Endothelial cell (in vitro differentiated cells): ENCODE measurements at places on chromosomes 3 and 15. TPM values are rescaled to one million over a fixed set of nuclear protein-coding genes. Genes with fewer than 3 reads are reported as not detected.

GRCh38 chr3:194466761-194467356, 19.9 kb downstream of the ATP13A3 start:
- H3K36me3 ChIP-seq, result no peaks in the 10 kb centered on the region
- no peaks in the 10 kb centered on the region for H3K27me3 ChIP-seq
- H3K4me1 ChIP-seq, result no peaks in the 10 kb centered on the region
- no peak overlapping the region for H3K27ac ChIP-seq
- H3K4me3 ChIP-seq, result no peak overlapping the region

GRCh38 chr3:141373768-141374526, 5.6 kb downstream of the ZBTB38 start:
- H3K27me3 ChIP-seq, result peaks cover 7% of the 10 kb centered on the region
- no peak overlapping the region for H3K27ac ChIP-seq
- peaks cover 11% of the 10 kb centered on the region for H3K4me1 ChIP-seq
- DNase-seq, result no peak
- peaks cover 4% of the 10 kb centered on the region for H3K36me3 ChIP-seq
- H3K4me3 ChIP-seq, result no peak overlapping the region

DNA sequence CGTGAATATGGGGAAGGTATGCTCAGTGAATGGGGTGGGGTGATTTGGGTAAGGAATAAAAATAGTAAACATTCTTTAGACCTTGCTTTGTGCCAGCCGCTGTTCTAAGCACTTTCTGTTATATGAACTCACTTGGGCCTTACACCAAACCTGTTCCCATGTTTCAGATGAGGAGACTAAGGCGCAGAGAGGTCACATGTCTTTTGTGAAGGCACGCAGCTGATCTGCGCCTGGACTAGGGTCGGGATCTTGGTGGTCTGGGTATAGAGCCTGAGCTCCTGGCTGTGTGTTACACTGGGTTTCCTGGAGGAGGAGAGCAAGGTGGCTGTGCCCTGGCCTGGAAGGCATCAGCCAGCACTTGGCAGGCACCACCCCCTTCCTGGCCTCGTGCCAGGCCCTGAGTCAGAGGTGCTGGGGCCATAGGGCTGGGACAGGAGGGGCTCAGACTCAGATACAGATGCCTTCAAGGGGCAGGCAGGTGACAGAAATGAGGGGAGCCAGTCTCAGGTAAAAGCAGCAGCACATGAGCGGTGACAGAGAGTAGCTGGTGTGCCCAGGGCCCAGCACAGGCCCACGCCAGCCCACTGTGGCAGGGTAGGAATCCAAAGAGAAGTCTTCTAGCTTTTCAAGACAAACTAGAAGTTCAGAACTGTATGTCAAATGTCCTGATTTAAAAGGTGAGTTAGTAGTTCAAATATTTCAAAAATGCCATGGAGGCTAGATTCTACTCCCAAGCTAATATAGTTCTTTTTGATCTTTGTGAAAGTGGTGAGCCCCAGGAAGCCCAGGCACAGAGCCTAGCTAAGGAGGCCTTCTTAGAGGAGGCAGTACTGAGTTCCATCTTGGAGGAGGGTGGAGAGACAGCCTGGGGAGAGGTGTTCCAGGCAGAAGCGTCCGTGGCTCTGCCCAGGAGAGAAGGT, 83.1 kb downstream of the DNAJB8 start:
- peaks cover 10% of the 10 kb centered on the region for H3K27me3 ChIP-seq
- no peak overlapping the region for H3K4me3 ChIP-seq
- H3K36me3 ChIP-seq, result no peaks in the 10 kb centered on the region

- H3K27ac ChIP-seq, result no peak overlapping the region
- no peak overlapping the region for H3K4me3 ChIP-seq
- peaks cover 4% of the 10 kb centered on the region for H3K27me3 ChIP-seq
- H3K4me1 ChIP-seq, result no peaks in the 10 kb centered on the region
Measured at GRCh38 chr15:37951999-37952398, 17.6 kb downstream of the TMCO5A start.

GRCh38 chr3:174408310-174408709, 450.8 kb upstream of the NAALADL2 start:
- no peak for DNase-seq
- peaks cover 3% of the 10 kb centered on the region for H3K4me1 ChIP-seq
- no peak overlapping the region for H3K4me3 ChIP-seq
- no peaks in the 10 kb centered on the region for H3K36me3 ChIP-seq
- H3K27ac ChIP-seq, result no peak overlapping the region

DNA sequence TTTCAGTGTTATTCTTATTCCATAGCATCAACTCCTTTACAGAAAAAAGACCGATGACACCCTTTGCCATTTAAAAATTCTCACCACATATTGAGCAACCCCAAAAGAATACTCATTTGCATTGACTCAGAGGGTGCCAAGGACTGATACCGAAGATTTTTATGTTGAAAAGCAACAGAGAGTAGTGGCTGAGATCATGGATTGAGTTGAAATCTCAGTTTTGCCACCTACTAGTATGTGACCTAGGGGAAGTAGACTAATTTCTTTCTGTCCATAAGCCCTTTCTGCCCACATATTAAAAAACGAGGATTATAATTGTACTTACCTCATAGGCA, 313.9 kb upstream of the SATB1 start:
- H3K36me3 ChIP-seq, result no peaks in the 10 kb centered on the region
- H3K27me3 ChIP-seq, result no peaks in the 10 kb centered on the region
- no peaks in the 10 kb centered on the region for H3K4me1 ChIP-seq
- H3K4me3 ChIP-seq, result no peak overlapping the region

- no peak overlapping the region for H3K4me3 ChIP-seq
- peaks cover 3% of the 10 kb centered on the region for H3K36me3 ChIP-seq
- no peaks in the 10 kb centered on the region for H3K27me3 ChIP-seq
- no peak for DNase-seq
Measured at GRCh38 chr3:3027976-3028567, 82.1 kb downstream of the IL5RA start.

Gene IL17RB
- 0.33 TPM for total RNA-seq
